ENCODE measurements at places on chromosomes 1 and 21.

GRCh38 chr1:117598489-117598888 lies 7.4 kb upstream of the TENT5C start:
- no peak for DNase-seq

DNA sequence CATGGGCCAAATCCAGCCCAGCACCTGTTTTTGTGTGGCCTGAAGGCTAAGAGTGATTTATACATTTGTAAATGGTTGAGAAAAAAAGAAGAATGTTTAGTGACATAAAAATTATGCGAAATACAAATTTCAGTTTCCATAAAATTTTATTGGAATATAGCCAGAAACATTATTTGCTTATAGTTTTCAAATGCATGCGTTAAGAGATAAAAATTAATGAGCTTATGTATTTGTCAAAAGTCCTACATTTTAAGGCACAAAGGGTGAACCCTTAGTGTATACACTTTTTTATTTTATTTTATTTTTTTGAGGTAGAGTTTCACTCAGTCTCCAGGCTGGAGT lies 2.1 kb downstream of the MORC3 start:
- DNase-seq: no peak

- no peak for DNase-seq
Observed at GRCh38 chr1:185656663-185657062, 77.5 kb upstream of the HMCN1 start.

DNA sequence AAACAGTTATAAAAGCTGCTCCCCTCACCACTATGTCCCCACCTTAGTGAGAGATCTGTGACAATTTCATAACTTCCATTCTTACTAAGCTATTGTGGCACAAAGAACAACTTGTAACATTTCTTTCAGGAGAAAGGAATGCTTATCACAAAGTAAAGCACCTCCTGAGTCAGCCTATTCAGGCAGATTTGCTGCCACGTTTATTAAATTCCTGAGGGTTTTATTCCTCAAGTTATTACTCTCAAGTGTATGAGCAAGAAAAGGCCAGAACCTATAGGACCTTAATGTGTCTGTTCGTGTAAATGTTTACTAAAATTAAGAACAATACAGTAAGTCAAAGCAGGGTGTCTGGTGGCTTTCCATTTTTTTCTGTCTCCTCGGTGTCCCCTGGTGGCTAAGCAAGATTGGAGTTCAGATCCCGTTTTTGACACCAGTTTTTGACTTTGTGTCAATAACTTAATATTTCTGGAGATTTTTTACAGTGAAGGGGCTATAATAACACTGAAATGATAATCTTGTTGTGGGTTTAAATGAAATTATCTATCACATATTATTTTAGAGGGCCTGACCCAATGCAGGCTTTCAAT lies 1539.6 kb downstream of the BRINP3 start:
- no peak for DNase-seq

DNA sequence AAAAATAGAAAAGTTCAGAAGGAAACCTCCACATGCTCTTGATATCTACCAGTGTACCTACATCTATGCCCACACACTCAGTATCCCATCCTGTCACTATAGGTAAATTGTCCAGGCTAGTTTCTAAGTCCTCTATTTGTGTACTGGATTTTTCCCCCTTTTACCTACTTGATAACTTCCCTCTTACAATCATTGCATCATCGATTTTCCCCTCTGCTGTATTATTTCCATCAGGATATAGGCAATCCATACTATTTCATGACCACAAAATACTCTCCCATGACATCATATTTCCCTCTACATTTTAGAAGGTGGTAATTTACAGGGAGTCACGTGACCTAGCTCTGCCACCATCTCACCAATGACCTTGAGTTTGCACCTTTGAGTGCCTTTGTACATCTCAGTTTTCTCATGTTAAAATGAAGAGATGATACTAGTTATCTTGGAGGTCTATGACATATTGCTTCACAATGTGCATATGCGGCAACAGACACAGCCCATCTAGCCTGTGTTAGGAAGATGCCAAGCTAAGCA lies 88.2 kb downstream of the GDAP2 start:
- DNase-seq: no peak

DNA sequence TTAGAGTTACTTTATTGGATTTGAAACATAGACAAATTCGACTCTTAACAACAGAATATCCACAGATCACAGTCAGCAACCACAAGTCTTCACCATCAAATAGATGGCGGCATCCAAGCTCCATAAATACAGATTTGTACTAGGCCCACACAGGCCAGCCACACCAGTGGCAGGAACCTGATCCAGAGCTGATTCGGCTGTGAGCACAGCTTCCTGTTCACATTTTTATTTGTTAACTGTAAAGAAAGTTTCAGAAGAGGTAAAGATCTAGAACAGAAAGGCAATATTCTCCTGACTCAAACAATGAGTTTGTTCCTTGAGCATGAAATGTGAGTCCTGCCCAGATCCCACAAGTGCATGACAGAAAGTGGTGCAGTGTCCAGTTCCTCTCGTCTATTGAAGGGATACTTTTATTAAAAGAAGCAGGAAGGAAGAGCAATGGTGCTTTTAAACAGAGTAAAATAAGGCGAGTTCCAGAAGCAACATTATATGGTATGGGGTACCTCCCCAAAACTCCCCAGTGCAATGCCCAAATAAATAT lies 205.8 kb downstream of the SLC45A1 start:
- DNase-seq: no peak

GRCh38 chr1:234628089-234628488 lies 18.1 kb upstream of the IRF2BP2 start:
- no peak for DNase-seq

GRCh38 chr1:162136760-162137159 lies 67.3 kb downstream of the NOS1AP start:
- no peak for DNase-seq

- DNase-seq: no peak
Observed at GRCh38 chr1:220966473-220966872, 87.2 kb downstream of the HLX start.

GRCh38 chr1:111517469-111518225 lies 14.2 kb upstream of the ADORA3 start:
- DNase-seq: no peak

All from stimulated activated CD4-positive, alpha-beta T cell treated with anti-CD3 and anti-CD28 coated beads, Interleukin-1b, Interleukin-23, amount 100 ng/mL, for 1 hour (primary cell).